ENCODE measurements at places on chromosomes 12 and 14. TPM values are rescaled to one million over a fixed set of nuclear protein-coding genes. Genes with fewer than 3 reads are reported as not detected.
A peak's percentile ranks its signal among the peaks of the same experiment; 100 is the strongest.

DNA sequence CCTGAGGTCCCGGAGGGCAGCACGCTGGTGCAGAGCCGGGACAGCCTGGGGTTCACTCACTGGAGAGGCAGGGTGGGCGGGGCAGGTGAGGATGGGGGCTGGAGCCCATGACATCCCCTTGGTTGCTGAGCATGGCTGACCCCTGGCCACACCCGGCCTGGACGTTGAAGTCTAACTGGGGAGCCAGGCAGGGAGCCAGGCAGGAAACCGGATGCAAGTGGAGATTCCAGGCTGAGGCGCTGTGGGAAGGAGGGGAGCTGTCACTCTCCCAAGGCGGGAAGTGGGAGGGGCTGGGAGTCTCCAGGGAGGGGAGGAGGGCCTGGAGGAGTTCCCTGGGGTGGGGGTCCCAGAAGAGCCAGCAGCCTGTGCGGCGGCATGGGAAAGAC lies 7.7 kb upstream of the INF2 start:
- DNase-seq, result peak; percentile 81

The PLA2G1B gene
- not detected for total RNA-seq

The EPYC gene
- not detected for total RNA-seq

DNA sequence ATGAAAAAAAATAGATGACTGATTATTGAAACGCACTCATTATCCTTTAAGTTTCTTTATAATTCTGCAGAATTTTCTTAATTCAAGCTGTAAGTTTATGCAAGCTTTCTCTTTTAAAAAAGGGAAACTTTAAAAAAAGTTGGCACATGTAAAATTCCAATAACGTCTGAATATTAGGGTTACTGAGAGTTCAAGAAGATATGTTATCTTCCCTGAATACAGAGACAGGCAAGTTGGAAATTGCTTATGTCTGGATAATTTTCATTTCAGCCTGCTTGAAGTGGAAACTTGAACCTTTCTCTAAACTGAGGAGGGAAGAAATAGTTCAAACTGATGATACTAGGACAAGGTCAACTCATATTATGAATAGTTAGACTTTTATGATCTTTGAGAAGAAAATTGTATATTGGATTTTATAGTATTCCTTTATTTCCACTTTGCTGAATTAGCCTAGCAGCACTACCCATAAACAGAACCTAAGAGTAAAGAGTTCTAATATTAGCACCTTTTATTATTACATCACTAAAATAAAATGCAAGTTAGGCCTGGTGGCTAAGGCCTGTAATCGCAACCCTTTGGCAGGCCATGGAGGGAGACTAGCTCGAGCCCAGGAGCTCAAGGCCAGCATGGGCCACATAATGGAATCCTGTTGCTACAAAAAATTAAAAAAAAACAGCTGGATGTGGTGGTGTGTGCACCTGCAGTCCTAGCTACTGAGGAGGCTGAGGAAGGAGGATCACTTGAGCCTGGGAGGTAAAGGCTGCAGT lies 288.0 kb downstream of the TRHDE start:
- DNase-seq, result no peak

- DNase-seq, result no peak
These were observed 35.3 kb upstream of the TMTC1 start for GRCh38 chr12:29818916-29819623.

- no peak for DNase-seq
These were observed 30.0 kb downstream of the SLC39A9 start for GRCh38 chr14:69428289-69428998.
